Stimulated activated CD8-positive, alpha-beta memory T cell treated with anti-CD3 and anti-CD28 coated beads, Interleukin-2, amount 100 ng/mL, for 1 hour (primary cell): ENCODE measurements at places on chromosomes 7 and 10.

- no peak for DNase-seq
Observed at GRCh38 chr10:119407254-119407777, 135.2 kb downstream of the RGS10 start.

DNA sequence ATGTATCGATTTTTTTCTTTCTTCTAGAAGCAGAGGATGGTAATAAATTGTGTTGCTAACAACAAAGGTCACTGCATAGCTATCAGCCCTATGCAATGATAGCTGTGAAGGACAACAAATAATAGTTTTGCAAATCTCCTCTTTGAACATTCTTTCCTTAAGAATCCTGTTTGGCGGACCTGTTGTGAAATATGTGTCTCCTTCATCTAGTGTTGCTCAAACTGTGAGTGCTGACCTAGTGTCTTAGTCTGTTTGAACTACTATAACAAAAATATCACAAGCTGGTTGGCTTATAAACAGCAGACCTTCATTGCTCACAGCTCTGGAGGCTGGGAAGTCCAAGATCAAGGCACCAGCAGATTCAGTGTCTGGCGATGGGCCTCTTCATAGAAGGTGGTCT is 53.7 kb downstream of the CAV1 start:
- no peak for DNase-seq

GRCh38 chr7:930975-931758 is 23.3 kb downstream of the ADAP1 start:
- DNase-seq, result no peak

GRCh38 chr7:135714534-135715009 is 13.4 kb downstream of the SLC13A4 start:
- no peak for DNase-seq

- no peak for DNase-seq
Observed at GRCh38 chr10:119246862-119247549, 39.6 kb downstream of the GRK5 start.

GRCh38 chr7:35849158-35849831 is 48.4 kb downstream of the SEPTIN7 start:
- no peak for DNase-seq

DNA sequence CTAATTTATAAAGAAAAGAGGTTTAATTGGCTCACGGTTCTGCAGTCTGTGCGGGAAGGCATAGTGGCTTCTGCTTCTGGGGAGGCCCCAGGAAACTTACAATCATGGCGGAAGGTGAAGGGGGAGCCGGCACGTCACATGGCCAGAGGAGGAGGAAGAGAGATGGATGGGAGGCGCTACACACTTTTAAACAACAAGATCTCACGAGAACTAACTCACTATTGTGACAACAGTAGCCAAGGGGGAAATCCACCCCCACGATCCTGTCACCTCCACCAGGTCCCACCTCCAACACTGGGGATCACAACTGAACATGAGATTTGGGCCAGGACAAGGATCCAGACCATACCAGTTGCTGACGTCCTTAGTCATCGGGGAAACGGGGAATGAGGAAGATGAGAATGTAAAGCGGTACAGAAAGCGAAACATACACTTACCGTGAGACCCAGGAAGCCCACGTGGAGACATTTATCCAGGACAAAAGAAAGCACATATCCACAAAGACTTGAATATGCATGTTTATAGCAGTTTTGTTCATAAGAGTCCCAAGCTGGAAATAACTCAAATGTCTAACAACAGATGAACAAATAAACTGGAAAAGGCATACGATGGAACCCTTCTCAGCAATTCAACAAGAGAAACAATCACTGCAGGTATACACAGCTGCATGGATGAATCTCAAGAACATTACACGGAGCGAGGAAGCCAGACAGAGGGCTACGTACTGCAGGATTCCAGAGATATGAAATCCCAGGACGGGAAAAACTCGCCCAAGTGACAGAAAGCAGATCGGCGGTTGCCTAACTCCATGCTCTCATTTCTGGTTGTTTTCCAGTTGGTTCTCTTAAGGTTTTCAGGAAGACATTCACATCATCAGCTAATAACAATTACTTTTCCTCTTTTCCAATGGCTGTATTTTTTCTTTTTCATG is 26.2 kb upstream of the INPP5A start:
- no peak for DNase-seq

- DNase-seq, result no peak
Observed at GRCh38 chr7:153457746-153458145, 594.5 kb upstream of the DPP6 start.

- DNase-seq, result no peak
Observed at GRCh38 chr10:128868481-128868880, 598.6 kb upstream of the MGMT start.

DNA sequence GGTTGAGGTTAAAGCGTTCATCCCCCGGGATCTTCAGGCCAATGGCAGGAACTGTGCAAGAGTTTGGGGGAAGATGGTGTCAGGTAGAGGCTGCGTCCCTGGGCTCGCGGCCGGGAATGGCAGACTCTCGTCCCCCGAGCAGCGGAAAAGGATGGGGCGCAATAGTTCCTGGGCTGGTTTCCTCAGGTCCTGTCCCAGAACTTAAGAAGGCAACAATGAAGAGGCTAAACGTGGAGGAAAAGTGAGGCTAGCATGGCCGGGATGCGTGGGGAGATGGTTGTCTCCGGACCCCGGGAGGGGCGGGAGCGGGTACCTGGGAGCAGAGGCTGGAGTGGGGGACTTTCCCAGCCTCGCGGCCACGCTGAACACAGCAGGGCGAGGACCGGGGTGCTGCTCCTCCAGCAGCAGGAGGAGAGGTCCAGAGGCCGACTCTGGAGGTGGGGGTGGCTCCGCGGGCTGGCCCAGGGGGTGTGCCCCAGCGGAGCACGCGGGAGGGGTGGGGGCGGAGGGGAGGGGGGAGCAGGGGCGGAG is 882 bp downstream of the IRF5 start:
- DNase-seq, result no peak
